ENCODE measurements at places on chromosomes 4 and X.

DNA sequence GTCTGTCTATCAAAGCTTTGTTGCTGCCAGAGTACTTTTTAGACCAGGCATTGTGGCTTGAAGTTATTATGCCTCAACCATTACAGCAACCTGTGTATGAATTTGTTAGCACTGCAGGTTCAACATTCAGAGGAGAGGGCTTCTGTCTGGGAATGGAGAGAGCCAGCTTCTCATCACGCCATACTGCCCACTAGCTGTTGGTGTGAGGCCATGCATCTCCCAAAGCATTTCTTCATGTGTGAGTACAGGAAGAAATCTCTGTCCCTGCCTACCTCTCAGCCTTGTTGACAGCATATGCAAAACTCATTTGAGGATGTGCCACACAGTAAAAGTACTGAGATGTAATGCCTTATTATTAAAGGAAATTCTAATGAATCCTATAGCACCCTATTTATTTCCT is 76.9 kb upstream of the PPARGC1A start:
- DNase-seq = no peak

GRCh38 chr4:184743650-184744049 is 9.8 kb upstream of the CENPU start:
- no peak for DNase-seq

DNA sequence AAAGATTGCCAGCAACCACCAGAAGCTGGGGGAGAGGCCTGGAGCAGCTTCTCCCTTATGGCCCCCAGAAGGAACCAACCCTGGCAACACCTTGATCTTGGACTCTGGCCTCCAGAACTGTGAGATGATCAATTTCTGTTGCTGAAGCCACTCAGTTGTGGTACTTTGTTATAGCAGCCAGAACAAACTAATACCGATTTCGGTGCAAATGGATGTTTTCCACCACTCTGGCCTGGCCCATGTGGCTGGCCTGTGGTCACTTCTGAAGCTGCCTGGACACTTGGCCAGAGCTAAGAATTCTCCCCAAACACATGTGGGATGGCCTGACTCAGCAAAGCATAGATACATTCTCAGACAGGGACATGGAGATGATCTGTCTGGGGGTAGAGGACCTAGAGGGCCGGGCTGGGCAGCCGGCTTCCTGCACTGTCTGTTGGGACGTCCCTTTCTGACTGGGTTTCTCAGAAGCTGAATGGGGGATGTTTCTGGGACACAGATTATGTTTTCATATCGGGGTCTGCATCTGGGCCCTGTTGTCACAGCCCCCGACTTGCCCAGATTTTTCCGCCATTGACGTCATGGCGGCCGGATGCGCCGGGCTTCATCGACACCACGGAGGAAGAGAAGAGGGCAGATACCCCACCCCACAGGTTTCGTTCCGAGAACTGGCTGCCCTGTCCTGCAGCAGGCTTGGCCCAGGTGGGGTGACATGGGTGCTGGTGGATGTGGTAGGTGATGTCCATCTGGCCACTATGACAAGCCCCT is 4.1 kb downstream of the FOXP3 start:
- DNase-seq = no peak

DNA sequence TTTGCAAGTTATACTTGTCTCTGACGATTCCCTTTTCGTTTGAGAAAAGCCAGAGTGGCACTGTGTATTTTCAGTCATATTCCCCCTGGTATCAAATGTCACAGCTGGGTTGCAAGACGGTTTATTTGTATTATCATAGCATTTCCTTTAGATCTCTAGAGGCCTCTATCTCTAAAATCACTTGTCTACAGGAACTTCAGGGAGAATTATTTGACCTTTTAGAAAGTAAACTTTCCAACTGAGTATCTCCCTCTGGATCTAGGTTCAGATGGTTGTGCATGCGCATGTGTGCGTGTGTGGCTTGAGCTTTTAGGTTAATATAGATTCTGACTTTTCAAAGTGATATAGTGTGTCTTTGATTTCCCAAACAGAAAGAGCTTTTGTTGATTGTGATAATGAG is 15.1 kb upstream of the TAB3 start:
- no peak for DNase-seq

GRCh38 chr4:82710197-82710929 is 88.2 kb downstream of the SCD5 start:
- no peak for DNase-seq

Data from DMS153 (cell line).